ENCODE measurements at places on chromosomes 3 and 15. TPM values are rescaled to one million over a fixed set of nuclear protein-coding genes. Genes with fewer than 3 reads are reported as not detected.

NMNAT3 gene
- total RNA-seq = 7.6 TPM

DNA sequence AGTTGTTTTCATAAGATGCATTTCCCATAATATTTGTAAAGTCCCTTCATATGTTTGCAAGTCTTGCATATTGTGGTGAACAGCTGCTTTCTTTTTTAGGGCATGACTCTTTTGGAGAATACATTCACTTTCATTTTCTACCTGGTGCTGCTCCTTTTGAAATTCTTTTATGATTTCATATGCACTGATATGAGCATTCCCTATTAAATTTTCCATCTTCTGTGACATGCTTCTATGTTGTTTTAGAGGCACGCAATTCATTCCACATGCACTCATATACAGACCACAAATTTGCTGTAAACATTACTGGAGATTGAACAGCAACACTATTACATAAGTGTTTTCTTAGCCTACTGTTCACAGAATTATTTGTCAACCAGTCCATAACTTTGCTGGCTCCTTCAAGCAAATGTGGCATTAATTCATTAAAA lies 92.8 kb upstream of the TNFSF10 start:
- H3K27me3 ChIP-seq = no peaks in the 10 kb centered on the region
- no peak overlapping the region for H3K4me3 ChIP-seq
- no peak overlapping the region for H3K27ac ChIP-seq
- H3K4me1 ChIP-seq = peaks cover 18% of the 10 kb centered on the region

DNA sequence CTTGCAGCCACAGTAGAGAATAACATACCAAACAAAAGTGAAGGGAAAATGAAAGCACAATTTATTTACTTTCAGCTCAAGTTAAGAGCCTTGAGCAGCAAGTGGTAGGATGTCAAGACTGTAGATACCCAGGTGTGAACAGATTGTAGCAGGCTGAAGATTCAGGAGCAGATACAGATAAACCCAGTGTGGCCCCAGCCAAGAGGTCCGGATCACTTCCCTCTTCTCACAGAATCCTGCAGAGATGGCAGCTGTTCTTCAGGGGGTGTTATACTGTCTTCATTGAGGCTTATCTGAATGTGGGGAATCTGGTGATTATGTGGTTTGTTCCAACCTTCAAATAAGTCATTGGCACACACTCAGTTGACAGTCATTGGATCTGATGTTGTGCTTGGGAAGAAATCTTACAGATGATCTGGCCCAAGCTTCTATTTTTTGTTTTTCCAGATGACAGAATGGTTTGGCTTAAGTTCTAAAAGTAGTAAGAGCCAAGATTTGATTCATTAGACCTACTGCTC lies 2.2 kb downstream of the STARD9 start:
- H3K36me3 ChIP-seq = no peaks in the 10 kb centered on the region
- H3K27me3 ChIP-seq = peaks cover 31% of the 10 kb centered on the region
- H3K27ac ChIP-seq = no peak overlapping the region
- no peak overlapping the region for H3K4me3 ChIP-seq
- H3K4me1 ChIP-seq = peaks cover 27% of the 10 kb centered on the region

GOLGA8O gene
- not detected for total RNA-seq

- H3K27ac ChIP-seq = no peak overlapping the region
- peaks cover 6% of the 10 kb centered on the region for H3K36me3 ChIP-seq
- peaks cover 23% of the 10 kb centered on the region for H3K4me1 ChIP-seq
- DNase-seq = no peak
Observed at GRCh38 chr15:68275165-68275746, 2.3 kb upstream of the FEM1B start.

- H3K36me3 ChIP-seq = no peaks in the 10 kb centered on the region
- DNase-seq = no peak
- H3K27ac ChIP-seq = no peak overlapping the region
Observed at GRCh38 chr15:37933666-37934065, 774 bp upstream of the TMCO5A start.

DNA sequence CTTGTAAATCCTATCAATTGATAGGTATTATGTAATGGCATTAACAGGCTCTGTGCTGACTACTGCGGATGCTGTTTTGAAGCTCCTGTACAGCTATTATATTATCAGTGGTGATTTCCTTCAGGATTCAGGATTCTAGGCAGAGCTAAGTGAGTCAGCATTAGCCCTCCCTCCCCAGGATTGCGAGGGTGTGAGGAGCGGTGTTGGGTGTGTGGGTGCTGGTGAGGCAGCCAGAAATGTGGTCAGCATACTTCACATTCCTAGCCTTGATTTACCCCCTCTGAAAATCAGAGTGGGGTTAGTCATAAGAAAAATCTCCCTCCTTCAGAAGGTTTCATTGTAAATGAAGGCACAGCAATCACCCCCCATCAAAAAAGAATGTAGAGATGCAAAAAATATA lies 72.5 kb downstream of the SNTN start:
- H3K27ac ChIP-seq = no peak overlapping the region
- DNase-seq = no peak
- peaks cover 2% of the 10 kb centered on the region for H3K27me3 ChIP-seq
- H3K4me1 ChIP-seq = no peaks in the 10 kb centered on the region
- H3K4me3 ChIP-seq = no peak overlapping the region

DNA sequence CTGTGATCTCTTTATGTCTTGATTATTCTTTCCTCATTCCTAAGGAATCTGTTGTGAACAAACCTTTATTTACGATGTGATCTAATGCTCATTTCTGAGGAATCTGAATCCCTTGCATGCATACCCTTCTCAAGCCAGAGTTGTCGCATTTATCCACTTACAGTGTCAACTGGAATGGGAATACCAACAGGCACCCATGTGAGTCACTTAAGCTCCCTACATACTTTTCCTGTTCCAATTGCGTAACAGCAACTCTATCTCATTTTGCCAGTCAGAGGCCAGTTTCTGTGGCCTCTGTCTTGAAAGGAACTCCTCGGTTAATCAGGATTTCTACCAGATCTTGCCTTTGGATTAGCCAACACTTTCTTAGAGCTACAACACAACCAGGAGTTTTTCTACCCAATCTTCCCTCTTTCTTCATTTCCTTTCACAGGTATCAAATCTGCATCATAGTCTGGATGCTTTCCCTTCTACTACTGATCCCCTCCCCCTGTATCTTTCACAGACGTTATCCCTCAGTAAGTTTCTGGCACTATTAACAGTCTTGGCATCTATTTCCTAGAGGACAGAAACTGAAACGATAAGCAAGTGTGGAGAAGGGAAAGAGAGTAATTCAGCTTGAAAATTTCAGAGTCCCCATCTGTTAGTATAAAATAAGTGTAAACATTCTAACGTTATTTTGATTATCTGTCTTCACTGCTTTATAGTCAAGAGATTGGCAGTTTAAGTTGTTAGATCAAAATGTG lies 66.8 kb upstream of the BCHE start:
- H3K4me1 ChIP-seq = no peaks in the 10 kb centered on the region
- DNase-seq = no peak
- no peaks in the 10 kb centered on the region for H3K27me3 ChIP-seq
- no peak overlapping the region for H3K27ac ChIP-seq
- no peak overlapping the region for H3K4me3 ChIP-seq

GASK1A gene
- not detected for total RNA-seq

WDR93 gene
- total RNA-seq = not detected

IL17RB gene
- total RNA-seq = 0.14 TPM

CADM2 gene
- not detected for total RNA-seq

- no peaks in the 10 kb centered on the region for H3K4me1 ChIP-seq
- no peak overlapping the region for H3K27ac ChIP-seq
- no peaks in the 10 kb centered on the region for H3K27me3 ChIP-seq
- no peak for DNase-seq
Observed at GRCh38 chr3:42764115-42764514, 8.9 kb downstream of the CCDC13 start.

DLL4 gene
- not detected for total RNA-seq

DNA sequence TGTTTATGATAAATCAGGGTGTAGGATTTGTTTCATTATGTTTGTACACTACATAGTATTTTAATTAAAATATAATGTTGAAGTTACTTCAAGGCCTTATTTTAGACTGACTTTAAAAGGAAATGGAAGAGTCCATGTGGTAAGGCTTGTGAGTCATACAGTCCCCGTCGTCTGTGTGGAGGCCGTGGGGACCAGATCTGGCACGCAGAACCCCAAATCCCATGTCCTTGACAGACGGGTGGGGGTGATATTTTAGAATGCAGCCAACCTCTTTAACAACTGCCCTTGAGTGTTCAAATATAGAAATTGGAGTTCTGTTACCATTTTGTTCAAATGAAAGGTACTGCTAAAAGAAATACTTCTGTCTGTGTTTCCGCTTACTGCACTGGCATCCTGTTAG lies 35.8 kb downstream of the ABHD17C start:
- no peaks in the 10 kb centered on the region for H3K27me3 ChIP-seq
- no peaks in the 10 kb centered on the region for H3K4me1 ChIP-seq
- peaks cover 3% of the 10 kb centered on the region for H3K36me3 ChIP-seq
- DNase-seq = no peak
- H3K27ac ChIP-seq = no peak overlapping the region

- H3K4me3 ChIP-seq = peak overlapping the region; percentile 4
- H3K27me3 ChIP-seq = peaks cover under 1% of the 10 kb centered on the region
- H3K36me3 ChIP-seq = no peaks in the 10 kb centered on the region
Observed at GRCh38 chr15:40493089-40493840, 22.5 kb downstream of the CHST14 start.

DNA sequence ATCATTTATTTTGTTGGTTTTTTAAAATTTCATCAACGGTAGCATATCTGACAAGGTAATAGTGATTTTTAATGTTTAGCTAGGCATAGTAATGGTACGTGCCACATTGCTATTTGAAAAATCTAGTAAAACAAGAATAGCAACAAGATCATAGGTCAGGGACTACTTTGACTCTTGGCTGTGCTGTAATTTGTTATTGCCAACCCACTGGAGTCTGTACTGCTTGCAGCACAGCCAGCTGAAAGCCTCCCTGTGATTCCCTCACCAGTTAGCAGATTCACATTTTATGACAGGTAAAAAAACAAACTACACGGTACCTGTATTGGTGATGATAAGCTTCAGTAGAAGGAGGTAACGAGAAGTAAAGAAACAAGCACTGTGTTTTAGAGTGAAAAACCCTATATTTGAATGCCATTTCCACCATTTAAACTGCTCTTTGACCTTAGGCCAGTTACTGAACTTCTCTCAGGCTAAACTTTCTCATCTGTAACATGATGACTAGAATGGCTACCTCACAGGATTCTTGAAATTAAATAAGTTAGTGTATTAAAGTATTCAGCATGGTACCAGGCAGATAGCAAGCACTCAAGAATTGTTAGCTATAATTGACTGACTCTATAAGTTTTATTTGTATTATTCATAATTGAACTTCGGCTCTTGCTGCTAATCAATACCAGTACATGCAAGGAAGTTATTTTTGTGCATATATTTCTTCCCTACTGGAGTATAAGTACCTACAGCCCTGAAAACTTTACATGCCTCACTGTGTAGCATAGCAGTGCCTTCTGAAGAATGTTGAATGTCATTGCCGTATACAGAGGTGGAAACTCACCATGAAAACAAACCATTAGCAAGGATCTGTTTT lies 16.1 kb downstream of the FILIP1L start:
- no peak overlapping the region for H3K27ac ChIP-seq
- DNase-seq = no peak
- H3K27me3 ChIP-seq = no peaks in the 10 kb centered on the region
- H3K4me1 ChIP-seq = peaks cover 2% of the 10 kb centered on the region
- H3K36me3 ChIP-seq = peaks cover 16% of the 10 kb centered on the region
- H3K4me3 ChIP-seq = no peak overlapping the region

DNA sequence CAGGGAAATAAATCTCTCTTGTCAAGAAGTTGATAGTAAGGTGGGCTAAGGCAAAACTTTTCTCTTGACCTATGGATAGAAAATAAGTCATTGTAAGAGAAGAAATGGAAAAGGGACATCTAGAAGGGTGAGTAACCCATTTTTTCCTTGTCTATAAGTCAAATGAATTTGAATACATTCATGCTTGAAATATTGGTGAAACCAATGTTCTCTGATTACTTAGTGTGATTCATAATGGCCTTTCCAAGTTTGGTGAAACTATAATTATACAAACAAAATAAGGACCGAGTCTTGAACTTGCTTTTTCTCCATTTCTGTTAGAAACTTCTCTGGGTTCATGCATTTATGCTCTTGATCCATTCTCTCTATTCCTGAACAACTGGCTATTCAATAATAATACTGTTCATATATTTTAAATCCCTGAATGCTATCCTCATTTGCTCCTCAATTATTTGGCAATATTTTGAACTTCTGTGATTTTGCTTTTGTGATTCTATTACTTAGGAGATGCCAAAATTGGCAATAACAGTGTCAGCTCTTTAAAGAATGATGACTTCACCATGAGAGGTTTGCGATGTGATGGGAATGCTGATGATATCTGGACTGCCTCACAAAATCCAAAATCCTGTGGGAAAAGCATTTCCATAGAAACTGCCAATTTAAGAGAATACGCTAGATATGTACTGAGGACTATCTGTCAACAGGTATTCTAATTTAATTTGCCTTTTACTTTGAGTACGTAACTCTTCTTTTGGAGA lies 12.3 kb downstream of the P2RY12 start:
- no peaks in the 10 kb centered on the region for H3K36me3 ChIP-seq
- H3K27me3 ChIP-seq = no peaks in the 10 kb centered on the region
- no peak for DNase-seq
- H3K4me1 ChIP-seq = no peaks in the 10 kb centered on the region
- no peak overlapping the region for H3K27ac ChIP-seq
- H3K4me3 ChIP-seq = no peak overlapping the region

SLC12A8 gene
- 1.1 TPM for total RNA-seq

DNA sequence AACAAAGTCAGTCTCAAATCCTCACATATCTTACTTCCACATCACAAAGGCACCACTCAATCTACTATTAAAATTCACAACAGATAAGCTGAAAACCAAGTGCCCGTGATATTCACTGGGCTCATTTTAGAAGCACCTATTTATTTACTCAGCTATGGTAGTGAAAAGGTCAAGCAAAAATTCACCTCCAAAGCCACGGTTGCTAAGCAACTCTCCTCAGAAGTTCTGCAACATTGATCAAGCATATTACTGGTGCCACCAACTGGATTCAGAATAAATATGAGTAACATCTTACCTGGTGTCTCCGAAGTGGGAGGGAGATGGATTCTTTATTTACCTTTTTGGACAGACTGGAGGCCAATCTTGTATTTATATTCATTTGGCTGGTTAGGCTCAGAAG lies 714.8 kb downstream of the FHIT start:
- H3K36me3 ChIP-seq = no peaks in the 10 kb centered on the region
- DNase-seq = no peak

ITIH1 gene
- not detected for total RNA-seq

DNA sequence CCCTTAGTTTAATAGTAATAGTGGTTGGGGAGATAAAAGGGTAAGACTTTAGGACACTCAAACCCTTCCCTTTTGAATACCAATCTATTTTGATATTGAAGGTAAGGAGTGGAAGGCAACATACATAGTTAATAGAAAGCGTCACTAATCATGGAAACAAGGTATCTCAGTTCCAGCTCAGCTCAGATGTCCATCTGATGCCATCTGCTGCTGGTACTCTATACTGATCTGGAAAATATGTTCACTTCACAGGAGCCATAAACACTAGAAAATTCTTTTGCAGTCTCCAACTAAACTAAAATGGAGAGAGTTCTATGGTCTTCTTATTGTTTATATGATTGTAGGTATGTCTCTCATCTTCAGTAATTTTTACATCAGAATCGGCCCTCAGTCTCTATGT lies 1777.1 kb downstream of the OTOL1 start:
- no peak overlapping the region for H3K27ac ChIP-seq
- no peaks in the 10 kb centered on the region for H3K36me3 ChIP-seq
- DNase-seq = no peak

CPN2 gene
- total RNA-seq = not detected

- peaks cover 13% of the 10 kb centered on the region for H3K4me1 ChIP-seq
- H3K36me3 ChIP-seq = no peaks in the 10 kb centered on the region
- no peak overlapping the region for H3K27ac ChIP-seq
- no peaks in the 10 kb centered on the region for H3K27me3 ChIP-seq
- DNase-seq = no peak
Observed at GRCh38 chr15:58285921-58286278, 145.9 kb upstream of the LIPC start.

TMCO5A gene
- total RNA-seq = not detected
